ENCODE measurements at places on chromosomes 1 and 21.
A peak's percentile ranks its signal among the peaks of the same experiment; 100 is the strongest.

GRCh38 chr1:227944931-227945890 is 2.5 kb downstream of the WNT9A start:
- no peak for DNase-seq

GRCh38 chr21:45222001-45222400 is 65.7 kb downstream of the POFUT2 start:
- DNase-seq: no peak

DNA sequence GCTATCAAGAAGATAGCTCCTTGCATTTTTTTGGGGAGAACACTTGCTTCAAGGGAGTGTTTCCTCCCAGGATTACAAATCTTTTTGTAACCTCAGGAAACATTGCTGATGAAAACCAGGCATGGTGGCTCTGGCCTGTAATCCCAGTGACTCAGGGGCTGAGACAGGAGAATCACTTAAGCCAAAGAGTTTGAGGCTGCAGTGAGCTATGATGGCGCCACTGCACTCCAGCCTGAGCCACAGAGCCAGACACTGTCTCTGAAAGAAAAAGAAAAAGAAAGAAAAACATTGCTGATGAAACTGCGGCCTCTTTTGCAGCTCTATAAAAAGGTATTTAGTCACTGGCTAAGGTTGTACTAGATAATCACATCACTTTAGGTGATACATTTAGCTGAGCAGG is 7.3 kb downstream of the RNU1-2 start:
- no peak for DNase-seq

GRCh38 chr1:8321612-8322011 is 3.7 kb downstream of the SLC45A1 start:
- DNase-seq: no peak

- no peak for DNase-seq
These were observed 24.1 kb downstream of the COL11A1 start for GRCh38 chr1:103084181-103084580.

GRCh38 chr1:29679828-29680558 is 443.7 kb downstream of the PTPRU start:
- no peak for DNase-seq

DNA sequence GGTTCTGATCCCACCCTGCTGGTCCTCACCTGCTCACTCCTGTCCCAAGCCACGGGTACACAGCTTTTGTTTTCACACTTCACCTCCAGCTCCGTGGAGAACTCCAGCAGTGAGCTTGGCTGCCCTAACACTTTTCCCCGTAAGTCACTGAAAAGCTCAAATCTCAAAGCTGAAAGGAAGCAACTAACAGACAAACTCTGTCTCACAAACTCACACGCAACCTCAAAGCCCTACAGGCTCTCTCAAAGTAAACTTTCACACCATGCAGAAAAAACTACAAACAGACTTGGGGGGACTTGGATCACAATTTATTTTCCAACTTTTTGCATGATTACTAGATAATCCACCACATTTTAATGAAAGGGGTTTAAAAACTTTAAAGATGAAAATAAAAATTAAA is 88.3 kb downstream of the AK5 start:
- no peak for DNase-seq

DNA sequence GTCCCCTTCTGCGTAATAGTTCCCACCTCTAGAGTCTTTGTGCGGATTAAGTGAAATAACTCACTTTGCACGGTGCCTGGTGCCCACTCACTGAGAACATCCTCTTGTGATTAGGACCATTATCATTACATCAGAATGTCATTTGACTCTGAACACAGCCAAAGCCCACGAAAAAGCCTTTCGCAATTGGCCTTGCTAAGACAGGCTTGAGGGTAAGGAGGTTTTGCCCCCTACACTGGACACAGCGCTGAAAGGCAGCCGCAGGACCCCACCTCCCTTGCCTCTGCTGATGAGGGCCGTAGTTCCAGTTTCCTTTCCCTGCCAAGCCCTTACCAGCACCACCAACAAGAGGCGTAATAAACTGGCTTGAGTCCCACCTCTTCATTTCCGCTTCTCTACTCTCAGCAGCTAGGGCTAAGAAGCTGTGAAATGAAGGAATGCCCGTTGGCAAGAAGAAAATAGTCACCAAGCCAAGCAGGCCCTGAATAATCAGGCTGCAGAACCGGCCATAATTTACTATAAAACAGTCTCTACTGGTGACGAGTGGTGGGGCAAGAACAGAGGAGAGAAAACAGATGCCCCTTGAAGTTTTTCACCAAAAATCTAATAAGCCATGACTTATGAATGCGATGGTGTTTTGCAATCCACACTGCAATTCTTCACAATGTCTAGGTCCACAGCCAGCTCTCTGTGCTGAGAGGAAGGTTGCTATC is 53.1 kb downstream of the SH3GLB1 start:
- DNase-seq: no peak

DNA sequence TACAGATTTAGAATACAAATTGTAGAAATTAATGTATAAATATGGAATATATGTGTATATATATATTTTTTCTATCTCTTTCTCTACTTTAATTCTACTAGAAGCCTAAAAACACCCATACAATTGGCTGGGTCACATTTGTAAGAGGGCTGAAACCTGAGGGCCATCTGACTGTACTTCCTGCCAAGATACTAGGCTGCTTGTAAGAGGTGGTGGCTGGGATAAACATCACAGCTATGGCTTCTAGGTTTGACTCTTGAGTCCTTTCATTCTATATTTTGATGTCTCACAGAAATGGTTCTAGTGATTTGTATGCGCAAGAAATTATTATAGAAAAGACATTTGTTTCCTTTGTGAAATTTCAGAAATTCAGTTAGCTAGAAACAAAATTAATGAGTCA is 1155.2 kb upstream of the B3GALT2 start:
- DNase-seq: no peak

- DNase-seq: no peak
These were observed 374.9 kb upstream of the CAMK1G start for GRCh38 chr1:209208648-209209047.

- no peak for DNase-seq
These were observed 26.1 kb downstream of the PRKACB start for GRCh38 chr1:84170171-84170570.

DNA sequence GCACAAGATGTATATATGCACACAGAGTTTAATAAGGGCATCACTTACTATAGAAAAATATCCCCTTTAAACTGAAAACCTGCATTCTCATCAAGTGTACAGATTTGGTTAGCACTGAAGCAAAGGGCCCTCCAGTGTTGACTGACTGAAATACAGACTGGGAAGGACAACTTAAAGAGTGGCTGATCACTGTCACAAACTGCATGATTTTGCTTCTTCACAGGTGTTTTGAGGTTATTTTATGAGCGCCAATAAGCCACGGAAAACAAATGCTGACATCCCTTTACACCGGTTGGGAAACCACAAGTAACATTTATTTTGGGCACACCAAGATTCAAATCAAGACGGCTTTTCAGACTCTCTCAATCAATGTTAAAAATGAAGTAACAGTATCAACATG is 30.9 kb upstream of the RAP1GAP start:
- DNase-seq: no peak

GRCh38 chr1:117372863-117373412 is 5.7 kb downstream of the MAN1A2 start:
- DNase-seq: no peak

DNA sequence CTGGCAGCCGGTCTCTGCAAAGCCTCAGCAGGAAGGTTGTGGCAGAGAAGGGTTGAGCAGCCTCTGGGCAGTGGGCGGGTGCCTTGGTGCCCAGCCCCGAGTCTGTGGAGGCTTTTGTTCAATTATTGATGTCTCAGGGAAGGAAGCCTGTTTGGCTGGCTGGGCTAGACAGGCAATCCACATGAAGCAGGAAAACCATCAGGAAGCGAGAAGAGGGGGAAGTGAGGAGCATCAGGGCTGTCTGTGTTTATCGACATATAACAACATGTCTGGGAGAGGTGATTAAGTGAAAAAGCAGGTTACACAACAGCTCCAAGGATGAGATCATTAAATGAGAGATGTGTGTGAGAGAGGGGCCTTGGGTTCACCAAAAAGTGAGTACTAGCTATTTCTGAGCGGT is 105.4 kb downstream of the UBE2U start:
- DNase-seq: no peak

DNA sequence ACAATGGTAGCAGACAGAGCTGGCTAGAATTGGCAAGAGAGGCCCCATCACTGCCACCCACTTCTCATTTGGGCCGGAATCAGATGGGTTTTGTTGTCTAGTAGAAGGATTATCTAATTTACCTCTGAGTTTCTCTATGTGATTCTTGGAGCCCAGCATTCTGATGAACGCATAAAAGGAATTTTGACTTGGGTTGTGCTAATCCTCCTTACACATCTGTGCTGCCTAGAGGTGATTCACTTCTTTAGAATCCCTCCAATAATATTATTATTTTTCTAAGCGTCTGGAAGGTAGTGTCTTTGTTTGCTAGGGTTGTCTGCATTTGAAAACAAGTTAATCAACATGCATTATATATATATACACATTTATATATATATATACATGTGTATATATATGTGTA is 118.1 kb downstream of the RUNX1 start:
- no peak for DNase-seq

GRCh38 chr1:229364207-229365065 is 21.6 kb upstream of the CCSAP start:
- DNase-seq: no peak

- no peak for DNase-seq
These were observed 281.2 kb downstream of the PRDM2 start for GRCh38 chr1:13981142-13981541.

DNA sequence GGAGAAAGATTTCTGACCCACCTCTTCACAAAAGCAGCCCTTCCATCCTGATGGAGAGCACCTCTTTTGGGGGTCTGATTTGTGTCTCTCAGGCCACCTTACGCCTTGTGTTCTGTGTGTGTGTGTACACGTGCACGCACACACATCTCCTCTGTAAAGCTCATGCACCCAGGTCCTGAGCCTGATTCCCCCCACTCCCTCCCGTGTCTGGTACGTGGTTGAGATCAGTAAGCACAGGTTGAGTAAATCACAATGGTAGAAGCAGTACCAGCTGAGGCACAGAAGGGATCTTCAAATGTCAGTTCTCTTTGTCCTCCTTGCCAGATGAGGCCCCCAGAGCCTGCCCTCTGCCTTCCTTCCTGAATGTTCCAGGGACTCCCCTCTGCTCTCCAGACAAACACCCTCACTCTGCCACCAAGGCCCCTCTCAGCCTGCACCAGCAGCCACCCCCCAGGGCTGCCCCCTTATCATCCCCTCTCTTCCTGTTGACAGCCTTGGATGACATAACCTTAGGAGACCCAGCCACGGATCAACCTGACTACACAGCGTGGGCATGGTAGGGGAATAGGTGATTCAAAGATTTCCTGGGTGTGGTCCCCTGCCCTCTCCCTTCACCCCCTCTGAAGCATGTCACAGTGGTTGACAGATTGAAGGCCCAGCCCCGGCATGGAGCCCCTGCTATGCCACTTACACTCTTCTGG is 112.8 kb downstream of the HIVEP3 start:
- no peak for DNase-seq

- DNase-seq: no peak
These were observed 288.4 kb downstream of the SMYD3 start for GRCh38 chr1:246218686-246219085.

DNA sequence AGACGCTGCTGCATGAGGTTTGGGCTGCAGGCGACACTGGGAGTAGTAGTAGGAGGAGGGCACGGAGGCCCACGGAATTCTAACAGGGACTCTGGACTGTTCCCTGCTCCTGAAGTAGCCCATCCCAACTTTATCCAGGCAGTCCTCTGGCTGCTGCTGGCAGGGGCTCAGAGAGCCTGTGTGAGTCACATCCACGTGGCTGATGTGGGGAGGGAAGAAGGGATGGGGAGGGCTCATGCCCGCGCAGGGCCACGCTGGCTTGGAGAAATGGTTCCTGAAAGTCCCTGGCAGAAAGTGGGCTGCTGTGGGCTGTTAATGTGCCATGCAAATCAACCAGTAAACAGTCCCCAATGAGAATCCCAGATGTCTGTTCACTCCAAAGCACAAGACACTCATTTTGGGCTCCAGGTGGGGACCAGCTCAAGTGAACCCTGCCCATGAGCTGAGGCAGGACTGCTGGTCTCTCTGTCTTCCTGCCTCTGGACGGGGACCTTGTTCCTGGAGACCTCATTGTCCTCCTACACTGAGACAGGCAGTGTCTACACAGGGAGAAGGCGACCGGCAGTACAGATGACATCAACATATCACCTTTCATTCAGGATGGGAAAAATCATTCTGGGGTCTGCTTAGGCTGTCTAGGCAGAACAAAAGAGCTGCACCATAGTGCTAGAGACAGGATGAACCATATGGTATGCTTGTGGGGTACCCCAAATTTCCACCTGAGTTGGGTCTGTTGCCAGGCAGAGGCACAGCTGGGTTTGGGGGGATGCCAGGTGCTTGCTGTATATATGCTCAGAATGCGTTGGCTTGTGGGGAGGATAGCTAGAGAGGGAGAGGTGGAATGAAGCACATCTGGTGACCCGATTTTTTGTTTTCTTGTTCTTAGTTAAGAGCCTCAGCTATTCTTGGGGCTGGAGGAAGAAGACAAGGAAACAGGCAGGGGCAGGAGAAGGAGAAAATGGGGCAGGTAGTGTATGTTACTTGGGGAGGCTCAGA is 57.9 kb upstream of the FMOD start:
- no peak for DNase-seq

DNA sequence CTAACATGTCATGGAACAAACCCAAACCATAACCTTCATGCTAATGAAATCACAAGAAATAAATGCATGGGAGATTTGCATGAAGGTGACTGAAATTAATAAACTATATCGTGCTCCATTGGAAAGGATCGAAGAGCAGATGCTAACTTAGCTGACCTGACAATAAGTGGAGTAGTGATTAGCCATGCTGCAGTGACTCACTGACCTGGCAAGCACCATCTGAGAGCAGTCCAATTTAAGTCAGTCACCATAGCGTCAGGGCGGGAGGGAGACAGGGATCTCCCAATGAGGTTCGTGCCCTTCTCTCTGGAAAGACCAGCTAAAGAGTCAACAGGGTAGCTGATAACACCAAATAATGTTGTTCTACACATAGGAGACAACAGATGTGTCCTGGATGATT is 21.5 kb downstream of the OLIG2 start:
- no peak for DNase-seq

DNA sequence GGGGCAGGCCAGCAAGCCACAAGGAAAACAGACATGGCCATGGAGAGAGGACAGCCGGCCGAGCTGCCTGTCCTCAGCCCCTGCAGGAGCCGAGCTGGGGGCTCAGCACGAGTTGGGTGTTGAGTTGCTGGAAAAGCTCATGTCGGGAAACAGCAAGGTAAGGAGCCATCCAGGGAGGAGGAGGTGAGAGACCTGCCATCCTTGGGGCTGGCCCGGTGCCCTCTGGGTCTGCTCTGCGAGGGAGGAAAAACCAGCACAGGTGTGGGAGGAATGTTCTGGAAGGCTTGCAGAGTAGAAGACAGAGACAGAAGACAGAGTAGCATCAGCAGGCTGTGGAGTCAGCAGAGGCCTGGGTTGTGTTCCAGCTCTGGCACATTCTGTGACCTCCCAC is 548.8 kb downstream of the PTPRU start:
- DNase-seq: no peak

- DNase-seq: peak; percentile 42
These were observed 84.7 kb downstream of the PDE9A start for GRCh38 chr21:42737951-42738590.

GRCh38 chr1:56374026-56374974 is 205.1 kb downstream of the PLPP3 start:
- no peak for DNase-seq
